Activated naive CD8-positive, alpha-beta T cell treated with anti-CD3 and anti-CD28 coated beads for 36 hours (primary cell): ENCODE measurements at places on chromosomes 1 and 21.
A peak's percentile ranks its signal among the peaks of the same experiment; 100 is the strongest.

- DNase-seq, result no peak
These were observed 337.6 kb upstream of the SNX7 start for GRCh38 chr1:98323906-98324358.

DNA sequence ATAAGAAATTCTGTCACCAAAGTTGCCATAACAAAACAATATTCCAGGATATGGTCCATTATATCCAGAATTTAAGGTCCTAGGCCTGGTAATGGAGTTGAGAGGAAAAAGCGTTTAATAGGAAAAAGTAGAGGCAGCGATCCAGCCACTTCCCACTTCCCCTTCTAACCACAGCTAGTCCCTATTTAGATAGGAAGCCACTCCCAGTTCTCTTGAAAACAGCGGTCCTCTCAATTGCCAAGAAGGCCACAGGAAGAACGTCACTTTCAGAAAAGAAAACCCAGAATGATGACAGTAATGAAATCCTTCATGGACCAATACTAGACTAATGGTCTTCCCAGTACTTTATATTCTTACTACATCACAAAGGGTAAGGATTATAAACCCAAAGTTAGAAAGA, 38.6 kb downstream of the ABL2 start:
- no peak for DNase-seq

DNA sequence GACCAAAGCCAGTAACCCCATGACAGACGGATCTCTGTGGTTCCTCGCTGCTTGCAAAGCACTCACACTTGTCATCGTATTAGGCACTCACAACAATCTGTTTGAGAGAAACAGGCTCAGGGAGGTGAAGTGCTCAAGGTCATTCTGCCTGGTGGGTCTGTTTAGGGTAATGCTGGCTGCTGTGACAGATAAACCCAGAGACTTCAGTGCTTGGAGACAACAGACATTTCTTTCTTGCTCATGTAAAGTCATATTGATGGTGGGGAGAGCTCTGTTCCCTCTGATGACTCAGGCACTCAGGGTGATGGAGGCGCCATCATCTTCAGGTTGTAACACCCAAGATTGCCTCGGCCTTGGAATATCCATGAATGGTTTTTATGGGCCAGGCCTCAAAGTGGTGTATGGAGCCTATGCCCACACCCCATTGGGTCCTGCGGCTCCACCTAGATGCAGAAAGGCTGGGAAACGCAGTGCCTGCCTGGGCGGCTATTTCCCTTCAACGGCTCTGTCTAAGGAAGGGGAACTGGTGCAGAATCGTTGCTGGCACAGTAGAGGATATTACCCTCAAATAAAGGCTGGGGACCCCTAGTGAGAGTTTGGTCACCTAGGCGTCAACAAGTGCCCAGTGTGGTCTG, 71.6 kb upstream of the SELENON start:
- DNase-seq, result no peak

GRCh38 chr1:41109310-41110197, 88.0 kb upstream of the SLFNL1 start:
- DNase-seq, result no peak

- no peak for DNase-seq
These were observed 99.1 kb upstream of the DISP3 start for GRCh38 chr1:11379851-11380250.

GRCh38 chr1:115363171-115363570, 25.1 kb upstream of the NGF start:
- no peak for DNase-seq

DNA sequence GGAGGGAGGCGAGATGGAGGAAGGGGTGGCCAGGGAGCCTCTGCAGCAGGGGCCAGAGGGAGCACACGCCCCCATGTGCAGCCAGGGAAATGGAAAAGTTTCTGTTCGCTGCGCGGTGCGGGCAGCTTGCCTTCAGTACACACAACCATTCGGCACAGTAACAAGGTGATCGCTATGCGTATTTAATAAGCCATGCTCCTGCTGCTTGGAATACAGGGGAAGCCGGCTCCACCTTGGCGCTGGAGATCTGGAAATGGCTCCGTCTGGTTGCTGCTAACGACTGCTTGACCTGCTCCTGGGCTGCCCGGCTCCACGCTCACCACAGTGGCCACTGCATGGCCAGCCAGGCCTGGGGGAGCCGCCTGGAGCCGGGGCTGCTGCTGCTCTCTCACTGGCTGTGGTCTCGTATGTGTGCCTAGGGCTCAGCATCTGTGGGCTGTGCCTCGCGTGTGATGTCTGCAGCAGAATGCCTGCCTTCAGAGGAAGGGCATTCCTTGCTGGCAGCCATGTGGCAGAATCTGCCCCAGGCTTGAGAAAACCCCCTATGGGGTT, 86.4 kb upstream of the ACTL8 start:
- DNase-seq, result no peak

DNA sequence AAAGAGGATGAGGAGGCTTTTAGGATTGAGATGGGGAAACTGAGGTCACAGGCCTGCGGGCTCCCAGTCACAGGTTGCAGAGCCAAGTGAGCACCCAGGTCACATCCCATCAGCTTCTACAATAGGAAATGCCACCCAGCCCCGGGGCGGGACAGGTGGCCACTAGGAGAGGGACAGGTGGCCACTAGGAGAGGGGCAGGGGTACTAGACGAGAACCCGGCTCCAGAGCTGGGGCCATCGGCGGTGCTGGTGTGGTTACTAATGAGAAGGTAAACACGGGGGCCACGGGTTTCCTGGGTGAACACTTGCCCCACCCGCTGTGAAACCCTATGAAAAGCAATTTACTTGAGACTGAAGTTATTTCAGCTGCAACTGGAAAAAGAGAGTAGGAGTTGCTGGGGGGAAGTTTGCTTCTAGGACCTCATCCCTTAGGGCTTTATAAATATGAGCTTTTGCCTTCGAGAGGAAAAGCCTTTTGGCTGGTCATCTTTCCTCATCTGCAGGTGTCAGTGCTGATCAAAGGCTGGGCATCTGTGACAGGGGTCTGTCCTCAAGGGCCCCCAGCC, 52.5 kb downstream of the MRPL37 start:
- no peak for DNase-seq

DNA sequence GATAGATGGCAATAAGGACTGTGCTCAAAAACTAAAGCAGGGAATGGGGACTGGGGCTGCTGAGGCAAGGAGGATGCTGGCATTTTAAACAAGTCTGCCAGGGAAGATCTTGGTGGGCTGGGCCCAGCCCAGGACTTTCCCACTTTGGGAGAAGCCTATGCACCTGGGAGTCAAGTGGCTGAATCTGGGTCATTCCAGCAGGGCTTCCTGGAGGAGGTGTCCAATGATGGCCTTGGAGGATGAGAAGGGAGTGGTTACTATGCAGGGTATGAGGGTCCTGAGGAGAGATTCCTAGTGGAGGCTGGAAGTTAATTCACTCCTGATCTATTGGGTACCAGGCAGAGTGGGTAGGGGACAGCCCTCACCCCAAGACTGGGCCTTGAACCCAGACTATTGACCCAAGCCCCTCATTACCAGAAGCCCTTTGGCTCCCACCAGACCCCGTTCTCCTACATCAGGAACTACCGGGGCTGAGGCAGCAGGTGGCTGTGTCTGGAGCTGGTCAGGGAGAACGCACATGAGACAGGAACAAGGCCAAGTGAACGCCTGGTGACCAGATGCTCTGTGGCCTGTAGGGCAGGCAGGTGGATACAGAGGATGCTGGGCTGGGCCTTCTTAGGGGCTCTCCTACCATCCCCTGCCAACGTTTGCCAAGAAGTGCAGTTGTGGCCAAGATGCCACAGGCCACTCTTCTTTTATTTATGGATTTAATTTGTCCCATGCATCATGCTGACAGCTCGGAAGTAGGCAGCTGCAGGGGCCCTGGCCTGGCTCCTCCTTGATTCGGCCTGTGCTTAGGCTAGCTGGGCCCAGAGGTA, 18.3 kb upstream of the LRP8 start:
- no peak for DNase-seq

GRCh38 chr1:12617901-12618660, at the start of gene DHRS3:
Gene DHRS3, minus strand, starts transcription at chr1:12618210. Its CDS starts 862 bp downstream, at chr1:12617348.
- DNase-seq, result peak; percentile 90

DNA sequence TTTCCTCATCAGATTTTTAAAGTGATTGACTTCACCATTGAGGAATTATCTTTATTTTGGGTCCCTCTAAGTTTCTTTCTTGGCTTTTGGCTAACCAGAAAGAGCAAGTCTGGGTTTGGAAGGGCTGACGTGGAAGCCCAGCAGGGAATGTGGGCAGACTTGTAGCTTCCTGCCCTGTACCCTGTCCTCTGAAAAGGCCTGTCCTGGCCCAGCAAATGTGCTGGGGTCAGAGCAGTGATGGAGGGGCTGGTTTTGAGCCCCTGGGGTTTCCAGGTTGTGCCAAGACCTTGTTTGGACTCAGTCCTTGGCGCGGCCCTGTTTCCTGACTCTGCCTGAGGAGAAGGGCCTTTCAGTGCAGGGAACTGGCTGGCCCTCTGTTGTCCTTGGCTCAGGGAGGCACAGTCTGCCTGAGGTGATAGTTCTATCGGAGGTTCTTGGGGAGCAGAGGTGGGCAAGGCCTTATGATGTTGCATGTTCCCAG, 72.1 kb downstream of the UCK2 start:
- DNase-seq, result no peak

GRCh38 chr21:45187646-45188045, 100.0 kb downstream of the POFUT2 start:
- no peak for DNase-seq

DNA sequence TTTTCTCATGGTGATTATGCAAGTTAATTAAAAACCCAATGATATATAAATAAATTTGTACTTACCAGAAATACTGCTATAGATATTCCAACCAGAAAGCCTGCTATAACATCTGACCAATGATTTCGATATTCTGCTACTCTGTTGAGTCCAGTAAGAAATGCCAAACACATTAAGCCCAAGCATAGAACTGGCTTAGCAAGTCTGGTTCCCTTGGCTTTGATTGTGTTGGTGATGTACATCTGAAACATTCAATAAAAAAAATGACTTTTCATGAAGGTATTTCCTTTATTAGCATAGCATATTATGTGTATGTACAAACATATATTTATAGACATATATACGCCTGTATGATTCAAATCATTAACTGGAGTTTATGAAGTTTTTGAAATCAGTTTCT, 82.8 kb downstream of the PLPPR5 start:
- no peak for DNase-seq

DNA sequence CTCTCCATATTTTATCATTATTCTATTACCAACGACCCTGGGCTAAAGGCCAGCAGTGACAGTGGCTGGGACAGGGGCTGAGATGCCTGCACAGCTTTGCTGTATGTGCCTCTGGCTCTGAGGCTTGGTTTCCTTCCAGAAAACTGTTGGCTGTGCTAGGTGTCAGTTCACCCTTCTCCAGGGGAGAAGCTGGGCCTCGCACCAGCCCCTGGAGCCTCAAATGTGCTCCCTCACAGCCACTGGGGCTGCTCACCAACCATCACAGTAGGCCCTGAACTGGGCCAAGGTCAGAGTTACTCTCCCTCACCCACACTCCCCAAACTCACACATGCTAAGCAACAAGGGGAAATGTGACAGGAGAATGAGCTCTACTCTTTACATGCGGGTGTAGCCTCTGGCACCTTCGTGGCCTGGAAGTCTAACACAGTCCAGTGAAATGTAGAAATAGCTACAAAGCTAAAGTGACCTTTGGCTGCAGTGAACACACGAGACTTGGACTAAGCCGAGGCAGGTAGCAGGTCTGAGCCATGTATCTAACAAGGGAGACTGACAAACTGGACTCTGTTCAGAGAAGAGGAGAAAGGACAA, 4.7 kb upstream of the CD160 start:
- DNase-seq, result no peak

DNA sequence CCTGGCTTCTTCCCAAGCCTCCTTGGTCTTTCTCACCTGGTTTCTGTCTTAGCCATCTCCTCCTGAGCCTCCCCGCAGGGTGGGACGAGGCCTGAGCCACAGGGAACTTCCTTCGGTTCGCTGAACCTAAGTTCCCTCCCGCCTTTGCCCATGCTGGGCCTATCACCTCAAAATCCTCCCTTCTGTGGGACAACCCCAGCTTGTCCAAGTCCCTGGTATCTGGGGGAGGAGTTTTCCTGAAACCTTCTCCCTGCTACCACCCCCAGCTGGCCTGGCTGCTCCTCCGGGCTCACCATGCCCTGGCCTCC, 27.7 kb upstream of the VPS13D start:
- no peak for DNase-seq

- peak; percentile 39 for DNase-seq
These were observed 26.6 kb upstream of the HPDL start for GRCh38 chr1:45299981-45300668.

GRCh38 chr1:33078030-33078591, 2.8 kb upstream of the AZIN2 start:
- DNase-seq, result no peak

DNA sequence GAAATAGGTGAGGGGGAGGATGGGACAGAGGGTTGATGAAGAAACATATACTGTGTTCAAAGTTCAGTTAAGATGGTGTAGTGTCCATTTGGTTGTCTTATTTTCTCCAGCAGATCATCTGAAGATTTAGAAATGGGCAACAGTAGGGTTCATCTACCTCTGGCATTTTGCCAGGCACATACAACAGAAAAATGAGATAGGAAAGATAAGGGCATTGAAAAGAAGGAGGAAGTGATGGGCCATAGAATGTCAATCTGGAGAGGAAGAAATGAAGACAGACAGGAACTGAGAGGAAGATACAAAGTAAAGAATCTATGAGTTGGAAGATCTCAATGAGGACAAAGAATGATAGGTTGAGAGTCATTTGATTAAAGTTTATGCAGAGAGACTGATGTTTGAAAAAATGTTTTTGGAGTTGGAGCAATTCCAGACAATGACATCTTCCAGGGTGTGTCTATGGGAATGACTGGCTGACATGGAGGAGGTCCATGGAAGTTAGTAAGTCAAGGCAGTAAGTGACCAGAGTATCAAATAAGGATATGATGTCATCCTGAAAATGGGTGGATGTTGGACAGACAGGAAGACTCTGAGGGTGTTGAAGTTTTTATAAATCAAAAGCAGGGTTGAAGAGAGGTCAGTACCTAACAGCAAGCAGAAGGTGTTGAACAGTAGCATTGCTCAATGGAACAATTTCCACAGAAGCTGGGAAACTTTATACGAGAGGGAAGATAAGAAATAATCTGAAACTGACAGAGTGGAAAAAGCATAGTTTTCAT, 18.7 kb upstream of the CD55 start:
- DNase-seq, result no peak

- no peak for DNase-seq
These were observed 25.5 kb upstream of the CCSAP start for GRCh38 chr1:229368347-229368746.

GRCh38 chr1:245248231-245248731, 93.5 kb downstream of the KIF26B start:
- DNase-seq, result no peak

- DNase-seq, result no peak
These were observed 2.0 kb downstream of the RCC1 start for GRCh38 chr1:28507646-28508434.
